Activated naive CD4-positive, alpha-beta T cell (primary cell): ENCODE measurements at places on chromosomes 4 and X.

DNA sequence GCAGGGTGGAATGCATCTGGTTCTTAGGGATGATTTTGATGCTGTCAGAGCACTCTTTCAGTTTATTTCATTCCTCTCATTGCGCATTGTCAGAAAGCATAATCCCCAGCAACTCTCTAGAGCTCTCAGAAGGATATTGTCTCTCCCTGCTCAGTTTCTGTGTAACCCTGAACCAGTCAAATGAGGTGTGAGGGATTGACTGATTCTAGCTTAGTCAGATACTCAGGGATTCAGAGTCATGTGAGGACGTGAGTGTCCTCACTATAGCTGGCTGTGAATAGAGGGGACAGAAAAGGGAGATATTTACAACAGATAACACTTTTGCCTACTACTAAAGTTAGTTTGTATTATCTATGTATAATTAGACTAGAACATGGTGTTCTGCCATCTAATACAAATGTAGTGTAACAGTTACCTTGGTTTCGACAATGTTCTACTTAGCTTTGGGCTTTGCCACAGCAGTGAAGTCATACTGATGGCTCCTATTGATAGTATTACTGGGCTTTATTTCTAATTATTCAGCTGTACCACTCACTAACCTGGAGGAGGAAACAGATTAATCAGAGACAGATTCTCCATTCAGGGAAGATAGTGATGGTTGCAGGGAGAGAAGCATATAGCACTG lies 19.5 kb downstream of the AP1AR start:
- DNase-seq = no peak

- no peak for DNase-seq
Measured at GRCh38 chr4:113878668-113879067, 100.8 kb downstream of the ARSJ start.

DNA sequence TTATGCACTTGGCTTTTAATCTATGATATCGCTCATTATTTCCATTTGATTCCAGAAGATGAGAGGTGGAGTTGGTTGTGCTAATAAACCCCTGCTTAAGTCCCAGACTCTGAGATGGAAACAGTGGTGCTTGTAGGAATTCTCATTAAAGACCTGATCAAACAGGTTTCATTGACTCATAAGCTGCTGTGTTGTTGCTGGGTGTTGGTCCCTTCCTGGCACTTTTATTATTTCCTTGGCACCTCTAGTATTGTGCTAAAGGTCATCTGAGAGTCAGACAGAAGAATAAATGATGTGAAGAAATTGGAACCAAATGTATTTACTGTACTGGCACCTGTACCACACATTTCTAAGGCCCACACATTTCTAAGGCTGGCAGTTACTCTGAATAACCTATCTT lies 544.7 kb upstream of the NR3C2 start:
- no peak for DNase-seq

DNA sequence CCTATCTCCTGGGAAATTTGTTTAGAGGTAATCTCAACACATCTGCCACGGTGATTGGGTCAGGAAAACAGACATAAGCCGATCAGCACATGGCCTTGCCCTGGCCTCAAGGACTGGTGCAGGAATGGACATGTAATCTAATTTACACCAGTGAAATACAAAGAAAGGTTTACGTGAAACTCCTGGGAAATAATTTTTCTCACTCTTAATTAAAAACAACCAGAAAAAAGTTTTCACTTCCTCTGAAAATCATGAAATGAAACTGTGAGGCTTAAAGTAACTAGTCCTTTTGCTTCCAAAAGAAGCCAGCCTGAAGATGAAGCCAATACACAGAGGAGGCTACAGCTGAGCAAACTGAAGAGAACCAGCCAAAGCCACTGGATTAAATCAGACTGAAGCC lies 154.1 kb upstream of the FAM241A start:
- no peak for DNase-seq
